MG63 (cell line): ENCODE measurements at places on chromosomes 7 and 10. TPM values are rescaled to one million over a fixed set of nuclear protein-coding genes. Genes with fewer than 3 reads are reported as not detected.
A peak's percentile ranks its signal among the peaks of the same experiment; 100 is the strongest.

GRID1 gene
- total RNA-seq = 0.10 and 0.15 TPM in 2 replicates

DNA sequence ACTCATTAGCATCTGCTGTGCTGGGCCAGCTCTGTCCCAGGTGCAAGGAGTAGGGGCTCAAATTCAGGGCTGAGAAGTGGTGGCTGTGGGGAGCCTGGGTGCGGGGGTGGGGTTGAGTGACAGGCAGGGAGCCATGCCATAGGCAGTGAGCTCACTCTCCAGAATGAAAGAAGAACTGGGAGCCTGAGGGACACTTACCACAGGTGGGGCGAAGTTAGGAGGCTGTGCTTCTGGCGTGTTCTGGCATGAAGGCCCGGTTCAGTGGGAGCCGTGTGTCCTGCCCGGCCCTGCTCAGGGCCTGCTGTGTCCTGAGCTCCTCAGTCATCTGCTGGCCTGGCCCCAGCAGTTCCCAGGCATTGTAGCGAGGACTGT lies 62.5 kb downstream of the MKI67 start:
- no peak for DNase-seq

FXYD4 gene
- not detected in 2 replicates for total RNA-seq

- DNase-seq = no peak
Observed at GRCh38 chr7:137342265-137342664, 1.3 kb downstream of the PTN start.

GRCh38 chr10:62250594-62251198 lies 17.9 kb downstream of the RTKN2 start:
- DNase-seq = no peak

DNA sequence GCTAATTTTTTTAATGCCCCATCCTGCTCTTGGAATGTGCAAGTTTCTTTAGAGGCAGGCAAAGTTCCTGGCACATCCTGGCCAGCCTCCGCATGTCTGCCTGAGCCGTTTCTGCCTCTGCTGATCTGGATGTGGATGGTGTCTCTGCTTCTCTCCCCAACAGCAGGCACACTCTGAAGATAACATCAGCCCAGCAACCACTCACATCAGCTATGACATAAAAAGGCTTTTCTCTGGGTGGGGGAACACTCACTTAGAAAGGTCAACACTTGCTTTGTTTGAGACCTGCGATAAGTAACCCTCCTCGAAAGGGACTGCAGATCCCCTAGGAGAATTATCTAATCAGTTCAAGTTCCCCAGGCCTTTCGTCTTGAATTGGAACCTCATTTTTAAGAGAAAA lies 142.9 kb downstream of the FGFR2 start:
- no peak for DNase-seq

- no peak for DNase-seq
Observed at GRCh38 chr10:60803865-60804264, 25.6 kb downstream of the CDK1 start.

LUC7L2 gene
- 37.8 and 53.0 TPM in 2 replicates for total RNA-seq

FKBP6 gene
- not detected in 2 replicates for total RNA-seq

STYXL1 gene
- 47.9 and 50.2 TPM in 2 replicates for total RNA-seq

DNA sequence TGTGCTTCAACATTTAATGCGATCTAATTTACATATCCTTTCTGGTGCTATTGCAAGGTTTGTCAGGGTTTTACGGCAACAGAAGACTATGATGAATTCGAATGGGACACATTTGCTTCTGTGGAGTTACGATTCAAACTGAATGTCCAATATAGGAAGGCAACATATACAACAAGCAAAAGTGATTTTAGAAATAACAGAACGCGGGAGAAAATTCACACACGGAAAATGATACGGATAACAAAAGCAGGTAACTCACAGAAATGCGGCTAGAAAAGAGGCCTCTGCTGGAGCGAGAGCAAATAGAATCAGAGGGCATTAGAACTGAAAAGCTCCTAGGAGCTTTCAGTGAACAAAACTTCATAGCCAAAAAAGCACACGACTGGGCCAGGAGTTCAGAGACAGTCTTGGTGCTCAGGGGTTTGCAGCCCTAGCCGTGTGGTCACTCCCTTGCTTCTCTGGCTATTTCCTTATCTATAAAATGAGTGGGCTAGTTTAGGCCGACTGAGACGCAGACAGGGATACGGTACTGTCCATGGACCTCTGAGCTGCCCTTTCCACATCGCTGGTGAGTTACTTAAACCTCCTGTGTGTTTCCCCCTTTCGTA lies 557 bp upstream of the TAX1BP1 start:
- no peak for DNase-seq

PKD1L1 gene
- 0.13 and 0.79 TPM in 2 replicates for total RNA-seq

- DNase-seq = peak; percentile 16
Observed at GRCh38 chr10:12644380-12645144, 295.2 kb downstream of the CAMK1D start.

SLC13A1 gene
- total RNA-seq = not detected in 2 replicates

GDF10 gene
- total RNA-seq = not detected in 2 replicates

LFNG gene
- 2.9 and 6.0 TPM in 2 replicates for total RNA-seq

DNA sequence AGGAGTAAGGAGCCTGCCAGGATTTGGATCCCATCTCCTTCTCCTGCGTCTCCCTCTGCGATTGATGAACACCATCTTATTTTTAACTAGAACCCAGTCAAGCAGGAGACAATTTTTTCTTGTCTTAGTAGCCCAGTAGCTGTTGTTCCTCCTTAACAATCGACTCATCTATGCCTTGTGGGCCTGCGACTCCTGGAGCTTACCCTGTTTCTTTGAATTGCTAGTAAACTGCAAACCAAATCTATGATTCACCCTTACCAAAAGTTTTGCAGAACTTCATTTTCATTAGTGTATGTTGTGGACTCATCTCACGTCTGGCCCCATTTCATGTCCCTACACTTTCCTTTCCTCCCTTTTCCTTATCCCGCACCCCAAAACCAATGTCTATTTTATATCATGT lies 37.7 kb downstream of the TRIL start:
- DNase-seq = no peak

PNLIPRP3 gene
- total RNA-seq = not detected in 2 replicates

- no peak for DNase-seq
Observed at GRCh38 chr10:75441682-75442081, 10.3 kb downstream of the LRMDA start.

UCN3 gene
- total RNA-seq = not detected in 2 replicates

ECHDC3 gene
- 45.2 and 63.9 TPM in 2 replicates for total RNA-seq

GRCh38 chr10:43816351-43817321 lies 168.0 kb upstream of the ZNF32 start:
- DNase-seq = peak; percentile 57

DNA sequence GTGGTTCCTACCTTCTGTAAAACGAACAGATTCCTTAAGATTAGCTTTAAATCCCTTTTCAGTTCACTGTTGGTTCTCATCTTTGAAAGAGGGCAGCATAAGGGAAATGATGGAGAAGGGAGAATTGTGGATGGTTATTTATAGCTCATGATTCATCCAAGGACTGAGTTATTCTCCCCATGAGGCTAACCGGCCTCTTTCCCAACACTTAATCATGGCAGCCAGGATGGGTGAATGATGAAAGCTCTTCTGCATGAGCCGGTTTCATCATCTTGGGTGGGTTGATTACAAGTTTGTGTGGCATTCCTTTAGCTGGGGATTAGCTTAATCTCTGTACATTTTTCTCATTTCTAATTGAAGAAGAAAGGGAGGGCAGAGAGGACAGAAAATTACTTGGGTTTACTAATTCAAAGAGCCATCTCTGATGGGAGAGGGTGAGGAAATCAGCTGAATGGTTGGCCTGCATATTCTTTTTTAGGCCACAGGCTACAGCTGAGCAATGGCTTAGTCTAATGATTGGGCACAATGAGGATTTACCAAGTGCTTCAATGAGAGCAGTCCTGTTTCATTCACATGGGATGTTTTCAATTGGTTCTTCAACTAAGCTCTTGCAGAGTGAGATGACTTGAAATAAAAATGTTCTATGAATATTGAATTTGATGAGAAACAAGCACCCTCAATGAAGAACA lies 250.0 kb downstream of the BMPER start:
- DNase-seq = peak; percentile 63

ERV3-1 gene
- 3.3 and 3.7 TPM in 2 replicates for total RNA-seq

GRCh38 chr10:26046073-26046700 lies 112.2 kb downstream of the MYO3A start:
- no peak for DNase-seq

DNA sequence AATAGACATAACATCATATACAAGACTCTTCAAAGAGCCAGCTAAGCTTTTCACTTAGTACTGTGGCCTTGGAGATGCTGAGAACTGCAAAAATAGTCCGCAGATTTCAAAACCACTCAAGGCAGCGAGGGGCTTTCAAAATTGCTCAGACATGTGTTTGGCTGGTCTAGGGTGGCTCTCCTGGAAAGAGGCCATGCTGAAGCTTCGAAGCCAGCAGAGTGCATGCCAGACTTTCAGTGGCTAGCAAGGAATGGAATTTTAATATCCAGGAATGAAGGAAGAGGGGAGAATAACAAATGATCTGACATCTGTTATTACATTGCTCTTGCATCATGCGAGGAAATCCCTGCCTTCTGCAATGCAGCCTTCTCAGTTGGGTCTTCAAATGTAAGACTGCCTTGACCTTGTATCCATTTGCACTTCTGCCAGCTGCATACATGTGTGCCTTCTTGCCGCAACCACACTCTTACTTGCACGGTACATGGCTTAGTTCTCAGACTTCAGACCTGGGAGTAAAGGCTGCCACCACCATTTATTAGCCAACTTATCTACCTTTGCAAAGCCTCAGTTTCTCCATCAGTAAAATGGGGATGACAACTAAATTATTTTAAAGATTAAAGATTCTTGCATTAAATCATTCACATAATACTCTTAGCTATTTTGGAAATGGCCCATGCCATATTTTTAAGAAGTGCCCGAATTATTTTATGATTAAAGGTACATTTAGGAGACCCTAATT lies 55.9 kb downstream of the ITIH5 start:
- peak; percentile 70 for DNase-seq

CCDC3 gene
- total RNA-seq = 0.52 and 3.3 TPM in 2 replicates

- no peak for DNase-seq
Observed at GRCh38 chr7:107213193-107213788, 44.5 kb downstream of the HBP1 start.

SHLD2 gene
- 18.6 and 27.0 TPM in 2 replicates for total RNA-seq

- DNase-seq = no peak
Observed at GRCh38 chr10:67853512-67853911, 15.5 kb upstream of the DNAJC12 start.

DNA sequence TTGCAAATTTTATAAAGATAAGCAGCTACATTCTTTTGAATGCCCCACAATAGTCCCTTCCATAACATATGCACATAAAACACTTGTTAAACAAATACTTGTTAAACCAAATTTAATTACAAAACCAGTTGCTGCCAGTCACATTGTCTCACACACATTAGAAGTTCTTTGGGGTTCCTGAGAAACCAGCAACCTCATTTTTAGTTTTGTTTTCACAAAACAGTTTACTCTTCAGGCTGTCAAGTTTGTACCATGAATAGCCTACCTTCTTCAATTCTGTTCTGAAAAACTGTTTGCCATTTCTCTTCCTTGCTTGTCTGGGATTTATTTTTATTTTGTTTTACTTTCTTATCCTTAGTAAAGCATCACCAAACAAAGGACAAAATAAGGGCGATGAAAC lies 176.5 kb upstream of the PHF14 start:
- DNase-seq = no peak

DNA sequence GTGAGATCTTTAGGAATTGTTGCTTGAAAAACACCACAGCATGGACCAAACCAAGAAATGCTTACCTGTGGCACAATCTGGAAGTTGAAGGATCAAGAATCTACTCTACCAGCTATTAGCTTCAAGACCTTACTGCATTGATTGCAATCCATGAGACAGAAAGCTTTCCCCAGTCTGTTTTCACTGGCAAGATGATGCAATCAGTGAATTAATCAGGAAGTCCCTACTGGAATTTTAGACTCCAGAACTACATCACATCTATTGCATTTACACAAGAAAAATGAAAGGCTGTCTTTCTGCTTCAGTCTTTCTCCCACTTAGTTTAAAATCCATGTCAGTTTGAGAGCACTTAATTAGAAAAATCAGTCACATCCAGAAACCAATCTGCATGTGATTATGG lies 191.7 kb downstream of the TFEC start:
- no peak for DNase-seq

DNA sequence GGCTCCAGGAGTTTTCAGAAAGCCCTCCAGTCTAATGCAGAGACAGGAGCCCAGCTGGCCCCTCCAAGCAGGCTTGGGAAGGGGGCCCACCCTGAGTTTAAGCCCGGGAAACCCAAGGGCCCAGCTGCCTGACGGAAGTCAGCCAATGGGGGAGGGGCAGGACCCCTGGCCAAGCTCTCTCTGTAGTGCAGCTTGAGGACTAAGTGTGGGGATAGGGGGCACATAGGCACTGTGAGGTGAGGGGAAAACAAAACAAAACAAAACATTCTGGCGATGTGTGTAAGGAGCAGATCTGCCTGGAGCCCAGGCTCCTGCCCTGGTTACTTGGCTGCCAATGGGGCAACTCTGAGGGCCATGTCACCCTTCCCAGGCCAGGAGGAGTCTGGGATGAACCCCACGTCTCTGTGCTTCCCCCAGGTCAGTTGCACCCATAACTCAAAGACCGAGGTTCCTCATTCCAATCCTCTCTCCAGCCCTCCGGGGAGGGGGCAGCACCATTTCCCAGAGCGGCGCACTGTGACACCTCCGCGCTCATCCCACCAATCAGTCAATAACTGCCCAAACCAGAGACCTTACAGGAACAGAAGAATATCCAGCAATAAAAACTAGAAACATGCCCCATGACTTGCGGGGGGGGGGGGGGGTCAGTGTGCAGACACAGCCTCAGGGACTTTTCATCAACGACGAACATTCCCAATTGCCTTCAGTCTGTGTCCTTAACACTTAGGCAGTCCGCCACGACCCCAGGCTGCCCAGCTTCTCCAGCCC lies 1.7 kb downstream of the CXCL12 start:
- no peak for DNase-seq

- no peak for DNase-seq
Observed at GRCh38 chr7:21912931-21913780, 32.5 kb downstream of the CDCA7L start.

DNA sequence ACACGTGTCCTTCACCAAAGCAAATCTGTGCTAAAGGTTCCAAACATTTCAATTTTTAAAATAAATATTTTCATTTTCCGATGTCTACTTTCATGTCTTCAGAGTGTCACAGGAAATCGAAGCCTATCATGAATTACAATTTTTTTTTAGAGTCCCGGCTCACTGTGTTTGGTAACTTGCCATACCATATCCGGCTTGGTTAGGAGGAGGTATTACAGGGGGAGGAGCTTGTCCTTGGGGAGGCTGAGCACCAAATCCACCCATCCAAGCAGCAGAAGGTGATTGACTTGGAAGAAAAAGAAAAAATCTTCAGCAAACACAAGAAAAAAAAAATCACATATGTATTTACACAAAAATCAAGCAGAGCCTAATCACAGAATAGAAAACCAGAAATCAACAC lies 21.3 kb downstream of the TIAL1 start:
- no peak for DNase-seq

PANK1 gene
- 0.30 and 3.9 TPM in 2 replicates for total RNA-seq

YAE1 gene
- 23.2 and 26.3 TPM in 2 replicates for total RNA-seq

LRRD1 gene
- not detected in 2 replicates for total RNA-seq

DNA sequence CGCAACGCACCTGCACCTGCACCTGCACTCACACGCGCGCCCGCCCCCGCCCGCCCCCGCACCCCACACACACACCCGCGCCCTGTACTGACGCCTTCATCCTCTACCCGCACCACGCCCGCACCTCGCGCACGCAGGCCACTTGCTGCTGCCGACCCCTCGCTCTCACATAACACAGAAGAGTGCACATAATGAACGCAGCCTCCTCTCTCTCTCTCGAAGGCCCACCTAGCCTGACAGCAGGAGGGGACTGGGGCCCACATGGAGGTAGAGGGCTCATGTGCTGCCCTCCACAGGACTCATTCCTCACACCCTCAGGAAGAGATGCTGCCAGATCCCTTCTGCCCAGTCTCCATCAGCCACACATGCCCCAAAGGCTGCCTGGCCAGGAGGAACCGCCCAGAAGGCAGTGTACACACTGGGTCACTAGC lies 432 bp upstream of the CAMK2B start:
- DNase-seq = no peak

TWIST1 gene
- total RNA-seq = 8.9 and 22.8 TPM in 2 replicates
